ENCODE measurements at places on chromosomes 6 and 20.

DNA sequence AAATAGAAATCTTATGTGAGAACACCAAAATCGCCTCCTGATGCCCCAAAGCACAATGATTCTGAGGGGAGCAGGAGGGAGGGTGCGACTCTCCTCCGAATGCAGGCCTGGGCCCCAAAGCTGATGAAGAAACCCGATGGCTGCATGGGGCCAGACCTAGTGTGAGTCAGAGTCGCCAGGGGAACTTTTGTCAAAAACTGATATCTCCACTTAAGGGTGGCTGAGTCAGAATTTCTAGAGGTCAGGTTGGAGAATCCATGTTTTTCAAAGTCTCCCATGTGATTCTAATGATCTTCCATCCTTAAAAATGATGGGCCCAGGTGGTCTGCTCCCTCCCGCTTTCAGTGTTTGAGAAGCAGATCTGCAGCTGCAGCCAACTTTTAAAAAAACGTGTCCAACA, 172.8 kb downstream of the BACH2 start:
- no peak for DNase-seq

DNA sequence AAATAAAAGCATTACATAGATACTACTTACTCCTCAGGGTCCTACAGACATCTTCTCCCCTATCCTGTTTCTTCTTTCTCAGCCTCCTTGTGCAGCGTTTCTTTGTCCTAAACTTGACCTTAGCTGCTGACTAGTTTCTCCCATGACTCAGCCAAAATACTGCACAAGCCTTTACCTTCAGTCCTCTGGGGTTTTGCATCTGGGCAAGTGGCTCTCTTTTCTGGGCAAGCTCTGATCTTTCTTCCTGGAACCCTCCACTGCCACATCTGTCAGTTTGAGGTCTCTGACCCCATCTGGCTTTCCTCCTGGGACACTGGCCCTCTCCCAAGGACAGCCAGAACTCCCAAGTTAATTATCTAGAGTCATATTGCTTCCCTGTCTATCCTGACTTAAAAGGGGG, 838.4 kb downstream of the DHX35 start:
- no peak for DNase-seq

DNA sequence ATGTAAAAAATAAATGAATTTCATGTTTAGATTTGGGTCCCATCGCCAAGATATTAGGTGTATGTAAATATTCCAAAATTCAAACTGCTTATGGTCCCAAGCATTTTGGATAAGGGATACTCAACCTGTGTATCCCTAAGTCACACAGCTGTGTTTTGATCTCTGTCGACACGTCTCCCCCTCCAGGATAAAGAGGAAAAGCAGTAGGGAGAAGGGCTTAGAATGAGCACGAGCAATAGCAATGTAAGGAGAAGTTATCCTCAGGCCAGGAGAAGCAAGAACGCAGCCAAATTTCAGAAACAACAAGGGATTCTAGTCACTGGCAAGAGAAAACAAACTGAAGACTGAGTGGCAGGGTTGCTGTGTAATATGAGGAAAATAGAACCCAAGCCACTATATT, 181.2 kb downstream of the AIG1 start:
- no peak for DNase-seq

DNA sequence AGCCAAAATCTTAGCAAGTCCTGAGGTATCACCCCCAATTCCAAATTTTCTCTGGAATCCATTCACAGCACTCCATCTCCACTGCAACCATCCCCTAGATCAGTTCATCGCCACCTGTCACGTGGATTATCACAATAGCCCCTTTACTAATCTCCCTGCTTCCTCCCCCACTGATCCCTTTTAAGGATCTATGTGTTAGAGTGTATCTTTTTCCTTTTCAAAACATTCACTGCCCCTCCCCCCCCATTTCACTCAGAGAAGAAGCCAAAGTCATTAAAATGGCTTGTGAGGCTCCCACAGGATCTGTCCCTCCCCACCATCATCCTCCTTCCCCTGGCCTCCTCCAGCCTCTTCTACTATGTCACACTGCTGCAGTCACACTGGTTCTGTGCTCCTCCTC, 18.4 kb upstream of the SPAG4 start:
- DNase-seq: no peak

- no peak for DNase-seq
These were observed 258.9 kb downstream of the GJA1 start for GRCh38 chr6:121694389-121694788.

- DNase-seq: no peak
These were observed 5.1 kb downstream of the IGF2R start for GRCh38 chr6:159973951-159974350.

DNA sequence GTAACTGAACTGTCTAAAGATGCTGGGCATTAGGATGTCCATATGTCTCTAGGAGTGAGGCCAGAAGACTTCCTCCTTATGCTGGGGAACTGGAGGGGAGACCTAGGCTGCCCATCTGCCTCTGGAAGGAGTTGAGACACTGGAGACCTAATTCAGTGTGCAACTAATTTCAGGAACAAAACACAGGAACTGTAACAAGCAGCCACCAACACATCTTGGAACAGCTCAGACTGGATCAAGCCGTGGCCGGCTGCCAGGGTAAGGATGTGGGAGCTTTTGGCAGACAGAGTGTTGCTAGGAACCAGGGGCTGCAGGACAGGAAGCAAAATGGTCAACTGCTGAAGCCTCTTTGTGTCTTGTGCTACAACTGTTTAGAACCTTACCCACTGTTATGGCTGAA, 16.4 kb upstream of the MAS1 start:
- DNase-seq: no peak

- DNase-seq: no peak
These were observed 3.3 kb downstream of the VEGFA start for GRCh38 chr6:43773050-43773979.

DNA sequence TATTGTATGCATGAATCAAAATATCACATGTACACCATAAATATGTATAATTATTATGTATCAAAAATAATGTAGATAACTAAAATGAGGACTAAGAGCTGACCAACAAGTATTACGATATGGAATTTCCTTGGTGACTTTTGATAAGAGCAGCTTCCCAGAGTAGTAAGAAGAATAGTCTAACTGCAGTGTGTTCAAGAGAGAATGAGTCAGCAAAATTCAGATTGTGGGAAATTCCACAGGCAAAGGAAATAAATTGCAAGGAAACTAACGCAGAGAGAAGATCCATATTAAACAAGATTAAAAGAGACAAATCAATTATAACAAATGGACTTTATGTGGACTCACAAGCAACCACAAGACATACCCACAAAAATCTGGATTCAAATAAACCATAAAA, 26.4 kb downstream of the FRK start:
- no peak for DNase-seq

- DNase-seq: no peak
These were observed 56.9 kb upstream of the TIAM2 start for GRCh38 chr6:154938221-154938580.

- DNase-seq: no peak
These were observed 239.4 kb downstream of the DLL1 start for GRCh38 chr6:170051229-170052172.

- no peak for DNase-seq
These were observed 5.0 kb downstream of the TMEM239 start for GRCh38 chr20:2820896-2821869.

GRCh38 chr6:143078468-143079324, 18.0 kb downstream of the AIG1 start:
- DNase-seq: no peak

DNA sequence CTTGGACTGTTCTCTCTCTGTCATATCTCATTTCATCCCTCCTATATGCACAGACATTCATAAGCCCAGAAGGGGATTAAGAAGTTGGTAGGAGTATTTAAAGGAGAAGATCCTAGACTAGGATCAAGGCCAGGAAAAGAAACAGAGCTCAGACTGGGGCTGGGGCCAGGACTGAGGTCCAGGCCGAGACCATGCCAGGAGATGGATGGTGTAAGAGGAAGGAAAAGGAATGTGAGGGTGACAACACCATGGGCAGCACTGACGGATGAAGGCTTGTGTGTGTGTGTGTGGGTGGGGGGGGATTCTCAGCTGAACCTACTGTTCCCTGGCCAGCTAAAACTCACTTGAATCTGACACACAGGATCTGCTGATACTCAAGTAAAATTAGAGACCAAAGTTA, 182.1 kb downstream of the KIF6 start:
- no peak for DNase-seq

GRCh38 chr20:56229812-56230211, 18.7 kb upstream of the MC3R start:
- DNase-seq: no peak

DNA sequence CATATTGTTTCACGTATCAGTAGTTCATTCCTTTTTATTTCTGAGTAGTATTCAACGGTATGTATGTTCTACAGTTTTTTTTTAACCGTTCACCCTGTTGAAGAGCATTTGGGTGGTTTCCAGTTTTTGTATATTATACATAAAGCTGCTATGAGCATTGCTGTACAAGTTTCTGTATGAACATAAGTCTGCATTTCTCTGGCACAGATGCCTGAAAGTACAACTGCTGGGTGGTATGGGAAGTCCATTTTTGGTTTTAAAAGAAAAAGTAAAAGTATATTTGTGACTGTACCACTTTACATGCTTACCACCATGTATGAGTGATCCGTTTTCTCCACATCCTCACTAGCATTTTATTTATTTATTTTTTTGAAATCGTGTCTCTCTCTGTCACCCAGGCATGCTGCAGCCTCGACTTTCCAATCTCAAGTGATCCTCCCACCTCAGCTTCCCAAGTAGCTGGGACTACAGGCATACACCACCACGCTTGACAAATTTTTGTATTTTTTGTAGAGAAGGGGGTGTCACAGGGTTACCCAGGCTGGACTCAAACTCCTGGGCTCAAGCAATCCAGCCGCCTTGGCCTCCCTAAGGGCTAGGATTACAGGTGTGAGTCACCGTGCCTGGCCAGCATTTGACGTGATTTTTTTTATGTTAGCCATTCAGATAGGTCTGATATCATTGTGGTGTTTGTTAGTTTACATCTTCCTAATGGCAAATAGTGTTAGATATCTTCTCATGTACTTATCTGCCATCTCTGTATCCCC, 11.0 kb upstream of the SIM1 start:
- DNase-seq: no peak

- no peak for DNase-seq
These were observed 226.0 kb upstream of the TSHZ2 start for GRCh38 chr20:52746190-52746589.

DNA sequence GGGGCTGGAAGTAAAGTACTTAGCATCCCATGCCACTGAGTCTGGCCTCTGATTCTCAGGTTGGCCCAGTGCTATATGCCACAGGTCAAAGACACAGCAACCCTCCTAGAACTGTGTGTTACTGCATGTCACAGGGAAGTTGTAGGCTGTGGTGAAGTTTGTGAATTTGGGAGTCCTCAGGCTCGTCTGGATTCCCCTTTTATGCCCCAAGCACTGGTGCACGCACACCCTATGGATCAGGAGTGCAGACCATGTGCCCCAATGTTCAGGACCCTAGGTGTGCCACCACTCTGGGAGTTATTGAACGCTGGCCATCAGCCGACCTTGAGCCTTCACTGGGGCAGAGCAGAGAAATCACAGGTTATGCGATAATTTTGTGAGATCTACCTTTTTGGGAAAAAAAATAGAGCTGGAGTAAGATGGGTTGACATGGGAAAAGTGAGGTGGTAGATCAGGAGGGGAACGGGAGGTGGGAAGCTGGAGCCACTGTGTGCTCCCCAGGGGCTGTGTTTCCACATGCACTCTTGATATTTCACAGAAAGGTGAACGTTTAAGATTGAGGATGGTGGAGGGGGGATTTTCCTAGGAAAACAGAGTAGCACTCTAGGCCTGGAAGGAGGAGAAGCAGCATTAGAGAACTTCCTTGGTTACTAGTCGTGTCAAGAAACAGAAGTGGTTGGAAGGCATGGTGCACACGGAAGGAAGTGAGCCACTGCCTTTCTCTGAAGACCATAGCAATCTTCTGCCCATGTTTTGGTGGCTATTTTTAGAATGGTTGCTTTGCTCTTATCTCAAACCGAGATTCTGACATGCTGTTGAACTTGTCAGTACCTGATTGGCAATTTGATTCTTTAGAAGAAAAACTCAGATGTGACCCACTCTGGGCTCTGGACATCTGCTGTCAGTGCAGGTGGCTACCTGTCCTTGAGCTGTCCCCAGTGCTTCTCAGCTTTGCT, 44.1 kb downstream of the DUSP22 start:
- no peak for DNase-seq

DNA sequence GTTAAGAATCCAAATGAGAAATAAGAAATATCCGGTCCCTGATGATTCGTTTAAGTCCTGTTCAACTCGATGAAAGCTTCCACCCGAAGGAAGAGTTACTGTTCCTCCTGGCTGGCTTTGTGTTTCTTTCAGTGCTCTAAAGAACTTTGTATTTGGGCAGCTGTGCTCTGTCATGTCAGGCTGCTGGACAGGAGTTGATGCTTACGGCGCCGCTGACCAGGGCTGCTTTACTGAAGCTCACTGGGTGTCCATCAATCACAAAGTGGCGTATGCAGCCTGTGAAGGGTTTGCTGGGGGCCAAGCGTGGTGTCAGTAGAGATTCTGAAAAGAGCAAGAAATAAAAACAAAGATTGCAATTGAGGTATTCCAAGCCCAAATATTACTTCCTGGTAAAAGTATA, 21.9 kb downstream of the FAM229B start:
- DNase-seq: no peak

DNA sequence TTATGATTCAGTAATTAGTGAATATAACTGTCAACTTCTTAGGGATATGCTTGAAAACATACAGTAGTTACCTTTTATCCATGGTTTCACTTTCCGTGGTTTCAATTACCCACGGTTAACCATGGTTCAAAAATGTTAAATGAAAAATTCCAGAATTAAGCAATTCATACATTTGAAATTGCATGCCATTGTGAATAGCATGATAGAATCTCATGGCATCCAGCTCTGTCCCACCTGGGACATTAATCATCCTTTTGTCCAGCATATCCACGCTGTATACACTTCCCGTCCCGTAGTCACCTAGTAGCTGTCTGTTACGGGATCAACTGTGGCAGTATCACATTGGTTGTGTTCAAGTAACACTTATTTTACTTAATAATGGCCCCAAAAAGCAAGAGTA, 781.7 kb upstream of the CITED2 start:
- no peak for DNase-seq

DNA sequence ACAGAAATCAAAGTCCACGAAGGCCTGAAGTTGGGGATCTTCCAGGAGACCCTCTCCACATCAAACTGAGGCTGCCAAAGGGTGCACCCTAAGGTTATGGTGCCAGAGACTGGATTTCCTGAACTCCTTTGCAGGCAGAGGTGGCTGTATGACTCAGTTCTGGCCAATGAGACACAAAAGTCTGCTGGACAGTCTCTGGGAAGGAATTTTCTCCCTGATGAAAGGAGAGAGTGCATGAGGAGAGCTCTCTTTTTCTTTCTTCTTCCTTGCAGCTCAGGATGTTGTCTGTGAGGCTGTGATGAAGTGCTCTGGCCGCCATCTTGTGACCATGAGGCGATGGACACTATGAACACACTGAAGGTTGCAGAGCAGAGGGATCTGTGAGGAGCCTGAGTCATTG, 85.2 kb downstream of the MDGA1 start:
- no peak for DNase-seq

GRCh38 chr6:110067837-110068591, 89.9 kb downstream of the GPR6 start:
- DNase-seq: no peak
